ENCODE measurements at places on chromosomes 7 and 10.

DNA sequence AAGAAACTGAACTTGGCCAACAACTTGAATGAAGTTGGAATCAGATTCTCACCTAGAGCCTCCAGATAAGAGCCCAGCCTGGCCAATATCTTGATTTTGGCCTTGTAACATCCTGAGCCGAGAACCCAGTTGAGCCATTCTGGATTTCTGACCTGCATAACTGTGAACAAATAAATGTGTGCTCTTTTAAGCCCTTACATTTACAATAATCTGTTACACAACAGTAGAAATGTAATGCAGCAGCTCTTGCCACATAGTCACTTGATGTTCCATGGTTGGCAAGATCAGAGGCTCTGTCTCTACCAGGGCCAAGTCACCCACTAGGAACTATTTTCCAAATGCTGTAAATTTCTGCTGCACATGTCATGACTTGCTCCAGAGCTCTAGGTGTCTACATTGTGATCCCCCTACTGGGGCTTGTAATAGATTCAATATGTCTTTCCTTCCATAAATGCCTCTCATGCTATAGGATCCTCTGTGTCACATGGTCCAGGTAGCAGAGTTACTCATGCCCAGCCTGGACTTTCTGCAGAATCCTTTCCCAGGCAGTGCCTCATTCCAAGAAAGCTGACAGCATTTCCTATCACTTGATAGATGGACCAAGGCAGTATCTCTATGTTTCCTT is 11.4 kb upstream of the RBM20 start:
- no peak for DNase-seq

GRCh38 chr10:44973323-44974081 is 5.1 kb downstream of the DEPP1 start:
- DNase-seq, result no peak

DNA sequence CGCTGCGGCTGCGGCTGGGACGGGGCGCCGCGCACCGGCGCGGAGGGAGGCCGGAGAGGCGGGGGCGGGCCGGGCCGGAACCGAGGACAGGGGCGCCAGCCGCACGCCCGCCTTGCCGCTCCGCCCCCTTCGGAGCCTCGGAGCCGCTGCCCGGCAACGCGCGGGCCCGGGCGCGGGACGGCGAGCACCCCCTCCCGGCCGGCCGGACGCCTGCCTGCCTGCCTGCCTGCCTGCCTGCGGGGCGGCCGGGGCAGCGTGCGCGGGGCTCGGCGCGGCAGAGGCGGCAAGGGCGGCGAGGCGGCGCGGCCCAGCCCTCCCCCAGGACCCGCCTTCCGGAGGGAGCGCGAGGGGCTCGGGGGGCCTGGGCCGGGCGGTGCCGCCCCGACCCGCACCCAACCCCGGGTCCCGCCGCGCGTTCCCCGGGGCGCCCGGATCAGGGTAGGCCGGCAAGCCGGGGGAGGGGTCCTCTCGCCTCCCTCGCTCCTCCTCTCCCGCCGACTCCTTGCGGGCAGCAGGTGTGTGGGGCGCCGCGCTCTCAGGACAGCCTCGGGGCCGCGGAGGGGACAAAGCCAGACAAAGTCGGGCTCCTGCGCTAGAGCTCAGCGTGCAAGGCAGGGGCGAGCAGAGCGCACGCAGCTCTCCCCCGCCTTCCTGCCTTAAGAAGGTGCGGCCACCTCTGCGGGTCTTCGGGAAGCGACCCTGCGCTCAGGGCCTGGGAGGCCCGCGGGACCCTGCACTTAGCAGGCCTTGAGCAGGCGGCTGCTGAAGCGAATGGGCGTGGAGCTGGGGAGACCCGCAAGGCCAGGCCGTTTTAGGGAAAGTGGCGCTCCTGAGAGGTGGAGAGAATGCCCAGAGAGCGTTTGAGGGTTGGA is at the start of gene KIAA1549:
TSS of gene KIAA1549 (minus strand) at position 58 of the 872 bp plus-strand sequence. CDS start 120 bp downstream, outside the sequence.
- DNase-seq, result peak; percentile 63

DNA sequence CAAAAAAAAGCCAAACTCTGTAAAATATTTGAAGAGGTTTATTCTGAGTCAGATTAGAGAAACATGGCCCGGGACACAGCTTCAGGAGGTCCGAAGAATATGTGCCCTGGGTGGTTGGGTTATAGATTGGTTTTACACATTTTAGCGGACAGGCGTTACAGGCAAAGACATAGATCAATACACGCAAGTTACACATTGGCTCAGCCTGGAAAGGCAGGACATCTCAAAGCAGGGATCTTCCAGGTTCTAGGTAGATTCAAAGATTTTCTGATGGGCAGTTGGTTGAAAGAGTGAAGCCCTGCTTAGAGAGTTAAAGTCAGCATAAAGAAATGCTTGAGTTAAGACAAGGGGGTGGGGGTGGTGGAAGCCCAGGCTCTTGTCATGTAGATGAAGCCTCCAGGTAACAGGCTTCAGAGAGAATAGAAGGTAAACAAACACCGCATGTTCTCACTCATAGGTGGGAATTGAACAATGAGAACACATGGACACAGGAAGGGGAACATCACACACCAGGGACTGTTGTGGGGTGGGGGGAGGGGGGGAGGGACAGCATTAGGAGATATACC is 464.3 kb upstream of the ADARB2 start:
- no peak for DNase-seq

GRCh38 chr7:44469461-44470134 is 20.9 kb downstream of the NUDCD3 start:
- DNase-seq, result no peak

Measured in NCI-H774 (cell line).